ENCODE measurements at places on chromosomes 1 and 21.

DNA sequence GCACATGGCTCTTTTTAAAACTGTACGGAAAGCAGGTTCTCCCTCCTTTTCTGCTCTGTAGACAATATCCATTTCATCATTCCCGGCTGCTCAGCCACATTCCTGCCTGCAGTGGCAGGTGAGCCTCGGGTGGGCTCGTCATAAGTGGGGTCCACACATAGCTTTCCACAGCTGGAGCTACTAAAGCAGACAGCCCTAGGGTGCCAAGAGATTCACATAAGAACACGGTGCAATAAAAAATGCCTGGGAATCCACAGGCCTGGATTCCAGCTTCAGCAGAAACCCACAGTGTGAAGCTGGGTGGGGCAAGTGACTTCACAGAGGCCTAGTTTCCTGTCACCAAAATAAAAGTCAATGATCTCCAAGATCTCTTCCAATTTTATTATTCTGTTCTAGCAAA lies 96.4 kb downstream of the MIS18A start:
- no peak for DNase-seq

- no peak for DNase-seq
These were observed 18.9 kb upstream of the SCAF4 start for GRCh38 chr21:31750843-31751242.

DNA sequence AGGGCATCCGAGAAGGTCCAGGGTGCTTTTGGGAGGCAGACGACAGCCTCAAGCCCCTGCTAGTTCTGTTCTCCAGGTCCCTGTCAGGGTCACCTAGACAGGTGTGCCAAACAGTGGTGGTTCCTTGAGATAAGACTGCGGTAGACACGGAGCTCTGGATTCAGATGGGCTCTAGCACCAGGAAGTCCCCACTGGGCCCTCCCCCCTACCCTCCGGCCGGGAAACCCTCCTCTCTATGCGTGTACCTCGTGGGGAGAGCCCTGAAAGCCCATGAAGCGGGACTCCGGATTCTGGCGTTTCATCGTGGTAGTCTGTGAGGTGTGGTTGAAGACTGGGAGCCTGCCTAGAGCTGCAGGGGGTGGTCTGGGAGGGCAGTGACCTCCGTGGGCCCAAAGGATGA lies 2.1 kb upstream of the KCNA2 start:
- DNase-seq: no peak

- DNase-seq: no peak
These were observed 78.5 kb downstream of the SIPA1L2 start for GRCh38 chr1:232551386-232551785.

- DNase-seq: no peak
These were observed 4.2 kb downstream of the OR2T1 start for GRCh38 chr1:248406721-248407692.

DNA sequence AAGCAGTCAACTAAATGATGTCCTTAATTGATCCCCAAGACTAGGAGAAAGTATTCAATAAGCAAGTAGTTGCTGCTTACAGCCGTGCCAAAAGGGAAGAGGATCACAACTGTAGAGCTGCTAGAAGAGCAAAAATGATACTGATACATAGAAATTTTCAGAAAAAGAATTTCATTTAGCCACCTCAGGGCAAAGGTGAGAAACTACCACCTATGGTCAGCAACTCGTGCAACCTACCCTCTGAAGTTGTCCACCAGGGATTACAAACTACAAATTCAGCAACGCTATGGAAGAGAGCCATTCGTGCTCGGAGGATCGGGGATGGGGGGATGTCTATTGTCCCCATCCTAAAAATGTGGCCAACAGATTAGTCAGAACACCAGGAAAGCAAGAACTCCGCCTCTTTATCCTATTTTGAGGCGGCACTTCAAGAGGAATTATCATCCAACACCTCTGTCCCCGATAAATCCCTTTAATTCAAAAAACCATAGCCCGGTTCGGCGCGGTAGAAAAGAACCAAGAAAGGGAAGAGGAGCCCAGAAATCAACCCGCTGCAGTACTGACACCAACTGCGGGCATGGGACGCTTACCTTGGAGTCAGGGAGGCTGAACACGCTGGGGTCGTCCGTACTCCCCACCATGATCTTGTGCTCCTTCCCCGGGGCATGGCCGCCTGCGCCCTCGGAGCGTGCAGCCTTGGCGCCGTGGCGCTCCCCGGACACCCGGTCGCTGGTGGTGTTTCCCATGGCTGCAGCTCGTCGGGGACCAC lies 687 bp downstream of the PRKAB2 start:
- no peak for DNase-seq

DNA sequence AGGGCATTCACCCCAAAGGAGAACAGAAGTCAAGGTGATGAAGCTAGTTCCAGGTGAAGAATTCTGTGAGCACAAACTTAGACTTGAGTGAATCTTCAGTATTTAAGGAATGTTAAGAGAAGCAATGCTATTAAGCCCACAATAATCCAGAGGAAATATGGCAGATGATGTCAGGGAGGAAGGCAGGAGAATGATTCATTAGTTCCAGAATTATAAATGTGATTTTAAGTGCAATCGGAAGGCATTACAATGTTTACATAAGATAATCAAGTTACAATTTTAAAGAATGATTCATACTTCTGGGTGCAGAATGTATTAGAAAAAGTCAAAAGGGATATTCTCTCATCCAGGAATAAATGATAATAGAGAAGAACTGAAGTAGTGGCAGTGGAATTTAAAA lies 545.2 kb upstream of the BRINP3 start:
- no peak for DNase-seq

GRCh38 chr1:150507912-150508864 lies at the start of gene ECM1:
TSS of gene ECM1 (plus strand) at chr1:150508109. CDS start at chr1:150508210, 101 bp downstream.
- no peak for DNase-seq

- DNase-seq: no peak
These were observed 553 bp downstream of the PTGER3 start for GRCh38 chr1:71046891-71047634.

- DNase-seq: peak; percentile 62
These were observed 6.9 kb upstream of the NOS1AP start for GRCh38 chr1:162062542-162063015.

DNA sequence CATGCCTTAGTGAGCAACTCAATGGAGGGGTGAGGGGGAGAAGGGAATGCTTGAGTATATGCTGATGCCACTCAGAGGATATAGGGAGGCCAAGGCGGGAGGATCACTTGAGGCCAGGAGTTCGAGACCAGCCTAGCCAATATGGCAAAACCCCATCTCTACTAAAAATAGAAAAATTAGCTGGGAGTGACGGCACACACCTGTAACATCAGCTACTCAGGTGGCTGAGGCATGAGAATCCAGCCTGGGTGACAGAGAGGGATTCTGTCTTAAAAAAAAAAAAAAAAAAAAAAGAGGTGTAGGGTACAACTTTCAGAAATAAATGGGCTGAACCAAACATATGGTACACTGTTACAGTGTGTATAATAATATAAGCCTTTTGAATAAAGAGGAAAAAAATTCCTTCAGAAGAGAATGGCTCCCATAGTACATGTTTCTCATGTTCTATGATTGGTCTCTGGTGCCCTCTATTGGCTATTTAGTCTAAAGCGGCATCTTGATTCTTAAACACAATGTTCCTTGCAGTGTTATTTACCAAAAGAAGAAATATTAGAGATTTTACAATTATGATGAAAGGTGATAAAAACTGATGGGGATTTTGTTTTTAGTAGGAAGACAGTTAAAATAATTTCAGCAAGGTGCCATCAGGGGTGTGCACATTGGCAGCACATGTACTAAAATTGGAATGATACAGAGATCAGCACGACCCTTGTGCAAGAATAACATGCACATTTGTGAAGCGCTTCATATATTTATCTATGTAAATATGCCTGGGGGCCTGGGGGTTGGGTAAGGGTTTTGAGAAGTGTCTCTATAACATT lies 109.8 kb downstream of the PATJ start:
- peak; percentile 19 for DNase-seq

DNA sequence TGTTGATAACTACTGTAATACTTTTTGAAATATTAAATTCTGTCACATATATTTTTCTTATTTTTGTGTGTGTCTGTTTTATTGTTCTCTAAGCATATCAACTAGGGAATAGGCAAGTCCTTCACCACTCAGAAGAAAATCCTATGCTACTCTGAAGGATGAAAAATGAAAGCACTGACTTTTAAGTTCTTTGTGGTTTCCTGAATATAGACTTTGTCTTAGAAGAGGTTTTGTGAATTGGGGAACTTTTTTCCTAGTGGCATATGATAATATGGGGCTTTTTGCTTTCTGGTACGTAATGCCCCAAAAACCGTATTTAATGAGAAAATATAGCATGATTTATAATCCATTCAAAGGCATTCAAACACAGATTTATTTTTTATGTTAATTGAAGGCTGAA lies 136.0 kb downstream of the SNX7 start:
- DNase-seq: no peak
